ENCODE measurements at places on chromosomes 1 and 21.

DNA sequence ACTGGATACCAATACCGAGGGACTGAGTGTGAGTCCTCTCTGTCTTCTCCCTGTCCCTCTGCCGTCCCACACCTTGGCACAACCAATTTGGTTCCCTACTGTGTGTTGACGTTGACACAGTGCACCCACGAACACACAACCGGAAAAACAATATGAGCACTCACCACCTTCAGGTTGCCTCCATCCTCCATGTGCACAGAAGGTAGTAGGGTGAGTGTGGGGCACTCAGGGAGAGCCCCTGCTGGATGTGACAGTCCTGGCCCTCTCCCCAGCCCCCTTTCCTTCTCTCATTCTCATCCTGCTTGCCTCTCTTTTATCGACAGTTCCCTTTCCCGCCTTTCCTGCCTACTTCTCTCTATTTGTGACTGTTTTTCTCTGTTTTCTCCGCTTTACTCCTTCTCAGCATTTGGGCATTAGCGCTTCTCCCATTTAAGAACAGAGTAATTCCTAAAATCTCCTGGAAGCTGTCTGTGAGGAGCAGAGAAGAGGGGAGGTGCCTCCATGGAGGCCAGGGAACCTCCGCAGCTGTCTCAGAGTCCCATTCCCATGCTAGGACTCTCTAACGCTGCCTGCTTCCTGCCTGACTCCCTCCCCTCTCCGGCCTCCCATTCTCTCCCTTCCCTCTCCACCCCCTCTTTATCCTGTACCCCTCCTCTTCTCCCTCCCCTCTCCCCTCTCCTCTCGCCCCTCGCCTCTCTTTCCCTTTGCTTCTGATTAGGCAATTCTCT lies 16.4 kb downstream of the CADM3 start:
- no peak for DNase-seq

- no peak for DNase-seq
These were observed 128.3 kb downstream of the EDEM3 start for GRCh38 chr1:184626076-184627006.

DNA sequence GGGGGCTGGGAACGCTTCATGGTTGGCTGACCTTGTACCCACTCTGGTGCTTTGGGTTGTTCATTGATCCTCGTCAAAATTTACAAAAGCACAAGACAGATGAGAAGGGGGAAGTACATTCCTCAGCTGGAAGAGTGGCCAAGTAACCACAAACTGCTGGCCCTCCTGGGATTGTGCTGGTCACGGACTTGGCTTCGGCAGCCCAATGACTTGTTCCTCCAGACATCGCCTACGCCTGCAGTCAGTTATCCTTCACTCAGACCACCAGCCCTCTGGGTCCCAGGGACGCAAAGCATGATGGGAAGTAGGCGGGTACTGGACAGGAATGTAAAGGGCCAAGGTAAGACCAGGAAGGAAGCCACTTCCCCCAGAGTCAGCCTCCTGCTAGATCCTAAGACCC lies 53.1 kb downstream of the LMX1A start:
- DNase-seq: no peak

GRCh38 chr1:220330265-220330664 lies 58.0 kb upstream of the RAB3GAP2 start:
- no peak for DNase-seq

DNA sequence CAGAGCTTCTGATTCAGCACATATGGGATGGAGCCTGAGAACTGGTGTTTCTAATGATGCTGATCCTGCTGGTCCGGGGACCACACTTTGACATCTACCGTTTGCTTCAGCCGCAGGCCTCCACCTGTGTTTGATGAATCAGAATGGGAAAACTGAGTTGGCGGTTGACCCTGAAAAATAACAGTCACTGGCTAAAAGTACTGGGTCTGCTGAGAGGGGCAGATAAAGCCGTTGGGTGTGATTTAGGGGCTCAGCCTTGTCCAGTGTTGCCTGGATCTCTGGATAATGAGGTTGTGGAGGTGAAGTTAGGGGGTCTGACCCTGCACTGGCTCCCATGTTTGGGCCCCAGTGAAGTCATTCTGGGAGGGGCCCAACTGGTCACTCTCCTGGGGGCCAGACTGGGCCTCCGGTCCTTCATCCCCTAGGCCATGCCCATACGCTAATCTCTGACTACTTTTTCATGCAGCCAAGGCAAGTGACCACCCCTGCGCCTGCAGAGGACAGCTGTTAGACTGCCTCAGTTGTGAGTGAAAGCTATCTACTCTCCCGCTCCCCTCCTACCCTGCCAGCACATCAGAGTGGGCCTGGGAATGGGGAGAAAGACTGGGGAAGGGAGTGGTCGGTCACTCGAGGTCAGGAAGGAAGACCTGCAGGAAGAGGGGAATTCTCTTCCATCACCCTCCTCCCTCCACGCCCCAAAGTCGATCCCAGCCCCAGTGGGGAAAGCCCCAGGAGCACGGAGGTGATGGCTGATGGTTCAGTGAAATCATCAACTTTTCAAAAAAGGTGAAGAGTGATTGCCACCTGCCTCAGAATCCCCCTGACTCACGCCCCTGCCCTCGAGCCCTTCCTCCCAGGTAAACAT lies 27.7 kb downstream of the VASH2 start:
- no peak for DNase-seq

- no peak for DNase-seq
These were observed 40.1 kb upstream of the HMCN1 start for GRCh38 chr1:185694081-185694480.

DNA sequence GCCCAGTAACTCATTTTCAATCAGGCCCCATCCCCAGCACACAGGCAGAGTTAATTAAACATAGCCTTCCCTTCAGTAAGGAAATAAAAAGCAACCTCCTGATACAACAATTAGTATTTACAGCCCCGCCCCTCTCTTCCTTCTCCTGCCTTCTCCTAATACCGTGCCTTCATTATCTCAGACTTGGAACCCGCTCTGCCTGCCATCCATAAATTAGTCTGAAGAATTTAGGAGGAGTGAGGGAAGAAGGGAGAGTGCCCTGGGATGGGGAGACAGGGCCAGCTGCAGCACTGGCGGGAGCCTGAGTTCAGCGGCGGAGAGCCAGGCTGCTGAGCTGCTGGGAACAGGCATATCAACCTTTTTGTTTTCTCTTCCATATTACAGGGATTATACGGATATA lies 172.8 kb downstream of the ACTL8 start:
- DNase-seq: no peak

- DNase-seq: peak; percentile 78
These were observed at the start of gene TRAF3IP3 for GRCh38 chr1:209755926-209756614. TSS of gene TRAF3IP3 (plus strand) at chr1:209756053. CDS start at chr1:209760040, 3,987 bp downstream.

DNA sequence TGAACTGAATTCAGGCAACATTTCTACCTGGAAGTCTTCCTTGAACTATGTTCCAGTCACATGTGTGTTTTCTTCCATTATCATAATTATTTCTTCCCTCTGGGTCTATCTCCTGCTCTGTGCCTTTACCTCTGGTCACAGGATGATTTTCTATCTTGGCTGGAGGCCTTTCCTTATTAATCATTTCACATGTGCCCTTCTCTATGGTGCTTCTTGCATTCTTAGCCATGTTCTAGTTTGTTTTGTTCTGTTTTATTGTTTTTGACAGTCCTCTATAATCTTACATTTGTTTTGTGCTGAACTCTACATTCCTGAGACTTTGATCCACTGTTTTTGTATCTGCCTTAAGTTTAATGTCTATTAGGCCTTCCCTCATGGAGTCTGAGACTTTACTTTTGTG lies 51.0 kb downstream of the SGIP1 start:
- no peak for DNase-seq

DNA sequence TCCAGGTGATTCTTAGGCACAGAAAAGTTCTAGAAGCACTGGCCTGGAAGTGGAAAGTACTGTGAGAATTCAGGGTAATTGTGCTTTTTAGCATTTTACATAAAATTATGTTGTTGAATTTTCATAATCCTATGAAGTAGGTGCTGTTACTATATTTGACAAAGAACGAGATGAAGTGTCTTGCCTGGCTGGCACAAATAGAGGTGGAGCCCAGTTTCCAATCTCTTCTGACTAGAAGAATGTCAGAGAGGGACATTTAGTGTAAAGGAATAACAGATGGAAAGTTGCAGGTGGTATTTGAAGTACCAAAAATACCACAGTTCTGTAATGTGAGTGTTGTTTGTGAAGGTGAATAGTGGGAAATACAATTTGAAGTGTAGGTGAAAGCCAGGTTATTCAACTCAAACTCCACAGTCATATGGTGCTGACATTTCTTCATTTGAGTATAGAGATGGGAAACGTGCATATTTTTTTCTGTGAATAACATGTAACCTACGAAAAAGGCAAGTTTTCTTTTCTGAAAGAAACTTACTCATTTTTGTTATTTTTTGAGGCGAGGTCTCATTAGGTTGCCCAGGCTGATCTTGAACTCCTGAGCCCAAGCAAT lies 3.5 kb upstream of the TMCO2 start:
- DNase-seq: no peak

- no peak for DNase-seq
These were observed 78.9 kb downstream of the UBE2U start for GRCh38 chr1:64282351-64282750.

DNA sequence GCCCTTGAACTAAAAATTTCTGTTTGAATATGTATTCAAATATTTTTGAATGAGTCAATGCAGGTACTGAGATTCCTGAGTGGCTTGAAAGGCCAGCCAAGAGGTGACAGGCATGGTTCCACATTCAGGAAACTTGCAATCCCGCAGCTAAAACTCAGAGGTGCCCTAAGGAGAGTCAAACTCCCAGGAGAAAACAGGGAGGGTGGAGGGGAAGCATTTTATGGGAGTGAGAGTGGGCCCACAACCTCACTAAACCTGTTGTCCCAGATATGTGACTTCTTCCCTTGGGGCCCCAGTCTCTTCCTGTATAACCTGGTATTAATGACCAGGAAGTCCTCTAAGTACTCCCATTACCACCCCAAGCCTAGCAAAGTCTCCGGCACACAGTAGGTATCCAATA lies 189.6 kb downstream of the PLPP3 start:
- DNase-seq: no peak

DNA sequence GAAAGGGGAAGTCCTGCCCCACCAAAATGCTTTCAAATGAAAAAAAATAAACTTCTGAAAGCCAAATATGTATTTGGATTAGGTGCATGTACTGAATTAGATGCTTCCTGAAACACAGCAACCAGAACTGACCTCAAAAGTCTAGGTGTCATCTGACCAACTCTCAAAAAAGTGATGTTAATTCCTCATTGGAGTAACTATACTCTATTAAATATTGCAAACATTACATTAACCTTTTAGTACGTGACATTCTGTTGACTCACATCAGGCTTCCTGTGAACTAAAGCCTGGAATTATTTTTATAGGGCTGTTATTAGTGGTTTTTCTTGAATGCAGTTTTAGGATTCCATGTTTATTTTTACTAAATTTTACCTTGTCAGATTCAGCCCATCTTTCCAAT lies 73.5 kb downstream of the ASTN1 start:
- DNase-seq: no peak

- no peak for DNase-seq
These were observed 1357.7 kb downstream of the NCAM2 start for GRCh38 chr21:22355949-22356348.

DNA sequence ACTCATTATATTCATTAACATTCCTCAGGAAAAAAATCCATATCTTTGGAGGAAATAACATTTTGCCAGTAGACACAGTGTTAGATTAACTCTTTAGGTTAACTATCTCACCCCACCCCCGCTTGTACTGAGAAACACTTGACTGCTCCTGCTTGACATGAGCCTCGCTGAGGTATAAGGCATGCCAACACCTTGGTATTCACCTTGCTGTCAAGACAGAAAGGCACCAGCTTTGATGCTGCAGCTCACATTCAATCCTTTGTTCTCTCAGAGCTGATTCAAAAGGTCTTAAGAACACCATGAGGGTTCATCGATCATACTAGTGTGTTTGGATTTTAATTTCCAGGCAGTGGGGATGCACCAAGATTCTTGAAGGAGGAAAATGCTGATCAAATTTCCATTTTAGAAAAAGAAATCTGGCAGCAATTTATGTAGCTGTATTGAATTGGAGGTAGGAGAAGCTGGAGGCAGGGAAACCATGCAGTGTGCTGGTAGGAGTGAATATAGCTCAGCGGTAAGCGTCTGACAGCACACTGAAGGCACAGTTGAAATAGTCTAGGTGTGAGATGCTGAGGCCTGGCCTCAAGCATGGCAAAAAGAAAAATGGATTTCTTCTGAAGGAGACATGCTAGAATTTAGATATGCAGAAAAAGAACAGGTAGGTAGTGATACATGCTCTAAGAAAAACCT lies 108.0 kb upstream of the ST6GALNAC5 start:
- DNase-seq: no peak

GRCh38 chr1:117655220-117655577 lies 49.4 kb downstream of the TENT5C start:
- no peak for DNase-seq

GRCh38 chr21:37904856-37905255 lies 11.4 kb downstream of the KCNJ6 start:
- no peak for DNase-seq

DNA sequence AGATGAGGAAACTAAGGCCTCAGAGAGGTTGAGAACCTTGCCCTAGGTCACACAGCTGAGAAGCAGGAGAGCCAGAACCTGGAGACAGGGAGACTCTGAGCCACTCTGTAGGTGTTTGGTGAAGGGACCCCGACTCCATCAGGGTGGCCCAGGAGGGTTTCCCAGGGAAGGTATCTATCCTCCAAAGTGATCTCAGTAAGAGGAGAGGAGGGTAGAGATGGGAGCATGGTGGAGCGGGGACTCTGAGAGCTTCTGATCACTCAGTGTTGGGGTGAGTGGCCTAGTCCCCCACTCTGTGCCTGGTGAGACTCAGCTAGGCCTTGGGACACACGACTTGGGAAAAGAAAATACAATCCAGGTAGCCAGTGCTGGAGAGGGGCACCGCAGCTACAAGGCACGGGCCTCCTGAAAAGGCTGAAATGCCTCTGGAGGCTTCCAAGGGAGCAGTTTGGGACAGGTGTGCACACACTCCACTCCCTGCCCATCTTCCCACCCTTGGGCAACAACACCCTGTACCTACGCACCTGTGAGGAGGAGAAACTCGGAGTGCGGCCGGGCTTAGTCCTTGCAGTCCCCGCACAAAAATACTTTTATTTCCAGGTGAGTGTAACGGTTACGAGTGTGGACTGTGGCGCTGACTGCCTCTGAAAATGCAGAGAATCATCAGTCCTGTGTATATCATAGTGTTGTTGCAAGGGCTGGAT lies 80.8 kb downstream of the CAMK2N1 start:
- DNase-seq: no peak

DNA sequence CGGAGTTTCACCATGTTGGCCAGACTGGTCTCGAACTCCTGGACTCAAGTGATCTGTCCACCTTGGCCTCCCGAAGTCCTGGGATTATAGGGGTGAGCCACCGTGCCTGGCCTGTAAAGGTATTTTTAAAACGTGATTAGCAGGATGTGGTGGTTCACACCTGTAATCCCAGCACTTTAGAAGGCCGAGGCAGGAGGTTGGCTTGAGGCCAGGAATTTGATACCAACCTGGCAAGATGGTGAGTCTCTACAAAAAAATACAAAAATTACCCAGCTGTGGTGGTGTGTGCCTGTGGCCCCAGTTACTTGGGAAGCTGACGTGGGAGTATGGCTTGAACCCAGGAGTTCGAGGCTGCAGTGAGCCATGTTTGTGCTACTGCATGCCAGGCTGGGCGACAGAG lies 43.3 kb upstream of the SOD1 start:
- no peak for DNase-seq

GRCh38 chr1:10502206-10502605 lies 27.5 kb downstream of the PEX14 start:
- DNase-seq: no peak

- DNase-seq: no peak
These were observed 3.0 kb downstream of the TFF2 start for GRCh38 chr21:42347601-42348327.

GRCh38 chr1:15168479-15168878 lies 14.9 kb downstream of the TMEM51 start:
- no peak for DNase-seq

Data from stimulated activated CD4-positive, alpha-beta T cell treated with anti-CD3 and anti-CD28 coated beads, Interleukin-12 subunit alpha, Interleukin-12 subunit beta, amount 100 ng/mL, for 48 hours (primary cell).